BJ (cell line): ENCODE measurements at places on chromosomes 3 and 15. TPM values are rescaled to one million over a fixed set of nuclear protein-coding genes. Genes with fewer than 3 reads are reported as not detected.

Gene RLBP1
- polyA plus RNA-seq, result not detected in 2 replicates

DNA sequence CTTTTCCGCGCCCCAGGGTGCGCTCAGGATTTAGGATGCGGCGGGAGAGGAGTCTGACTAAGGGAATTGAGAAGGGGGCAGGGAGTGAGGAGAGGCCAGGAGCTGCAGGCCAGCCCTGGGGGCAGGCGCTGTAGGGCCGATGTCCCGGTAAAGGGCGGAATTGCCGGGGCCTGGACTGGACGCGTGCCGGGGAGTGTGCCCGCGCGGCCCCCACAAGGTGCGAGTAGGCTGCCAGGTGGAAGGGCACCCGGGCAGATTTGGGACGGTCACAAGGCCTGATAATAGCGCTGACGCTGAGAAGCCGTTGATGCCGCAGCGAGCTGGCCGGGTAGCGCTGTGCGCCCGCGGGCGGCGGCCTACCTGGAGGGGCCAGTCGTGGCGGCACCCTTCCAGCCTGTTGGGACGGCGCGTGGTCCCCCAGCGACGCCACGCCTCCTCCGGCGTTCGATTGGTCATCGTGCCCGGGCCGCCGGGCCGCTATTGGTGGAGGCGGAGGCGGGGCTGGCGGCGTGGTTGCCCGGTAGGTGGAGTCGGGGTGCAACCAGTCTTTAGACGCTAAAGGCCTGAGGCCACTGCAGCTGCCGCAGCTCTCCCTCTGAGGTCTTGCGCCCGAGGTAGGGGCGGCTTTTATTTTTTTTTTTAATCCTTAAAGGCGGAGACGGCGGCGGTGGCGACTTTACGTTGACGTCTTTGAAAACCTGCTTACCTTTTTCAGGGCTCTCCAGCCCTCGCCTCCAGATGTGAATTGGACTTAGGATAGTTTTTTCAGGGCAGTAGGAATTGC lies 903 bp downstream of the SLC25A38 start:
- DNase-seq, result peak; percentile 48

GRCh38 chr3:138180375-138181029 lies 5.8 kb upstream of the DBR1 start:
- no peak for DNase-seq

- no peak for DNase-seq
Observed at GRCh38 chr3:69142090-69142489, 19.7 kb upstream of the LMOD3 start.

DNA sequence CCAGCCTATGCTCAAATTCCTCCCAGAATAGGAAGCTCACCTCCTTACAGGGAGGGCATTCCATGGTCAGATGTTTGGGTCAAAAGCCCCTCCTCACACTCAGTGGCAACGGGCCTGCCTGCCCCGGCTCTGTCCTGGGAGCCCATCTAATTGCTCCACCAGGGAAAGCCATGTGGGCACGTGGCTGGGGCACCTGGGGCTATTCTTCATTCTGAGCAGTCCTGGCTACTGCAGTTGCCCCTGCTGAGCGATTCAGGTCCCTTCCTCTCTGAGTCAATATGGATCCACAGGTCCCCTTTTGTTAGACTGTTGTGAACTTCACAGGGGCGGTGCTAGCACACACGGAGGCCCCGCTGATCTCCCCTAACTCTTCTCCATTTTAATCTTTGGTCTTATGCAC lies 39.4 kb downstream of the TPRA1 start:
- no peak for DNase-seq
